Aorta (tissue), 5 donors: ENCODE measurements at places on chromosomes 2 and 18.

DNA sequence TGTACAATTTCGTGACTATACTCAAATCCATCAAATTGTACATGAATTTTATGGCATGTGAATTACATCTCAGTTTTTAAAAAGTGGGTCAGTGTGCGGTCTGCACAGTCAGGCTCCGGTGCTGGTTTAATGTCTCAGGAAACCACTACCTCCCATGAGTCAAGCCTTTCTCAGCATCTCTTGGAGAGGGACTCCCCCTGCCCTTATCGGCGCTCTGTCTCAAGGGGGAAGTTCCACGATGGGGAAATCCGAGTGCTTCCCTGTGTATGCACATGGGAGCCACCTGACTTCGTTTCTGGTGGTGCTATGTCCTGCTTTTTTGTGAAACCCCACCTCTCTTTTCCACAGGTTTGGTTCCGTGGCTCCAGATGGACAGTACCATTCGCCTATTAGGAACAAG is 72.5 kb downstream of the ACOXL start:
- no peak for DNase-seq

DNA sequence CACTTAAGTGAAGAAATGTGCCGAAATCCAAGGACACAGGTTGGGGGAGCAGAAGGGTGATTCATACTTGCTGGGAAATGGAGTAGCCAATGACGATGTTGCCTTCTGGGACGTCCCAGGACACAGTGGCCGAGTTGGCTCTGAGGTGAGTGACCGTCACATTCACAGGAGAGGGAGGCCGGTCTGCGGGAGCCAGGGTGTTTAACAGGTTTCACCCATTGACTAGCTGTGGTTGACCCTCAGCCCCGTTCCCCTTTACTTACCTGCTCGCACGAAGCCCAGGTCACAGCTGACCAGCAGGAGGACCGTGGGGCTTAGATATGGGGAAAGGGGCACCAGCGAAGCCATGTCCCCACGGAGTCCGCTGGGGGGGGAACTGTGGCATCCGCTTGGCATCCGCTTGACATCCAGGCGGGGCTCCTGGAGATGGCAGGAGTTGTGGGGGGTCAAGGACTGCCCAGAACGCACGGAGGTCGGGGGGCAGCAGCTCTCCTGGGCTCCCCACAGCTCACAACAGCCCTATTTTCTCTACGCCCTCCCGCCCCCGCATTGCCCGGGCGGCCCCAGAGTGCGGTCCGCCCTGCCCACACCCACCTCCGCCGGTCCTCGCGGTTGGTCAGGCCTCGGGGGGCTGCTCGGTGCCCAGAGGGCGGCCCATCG is 586 bp downstream of the FNDC4 start:
- peak; percentile 67 for DNase-seq

GRCh38 chr2:54725343-54726099 is 2.1 kb downstream of the EML6 start:
- no peak for DNase-seq

- DNase-seq, result no peak
These were observed 20.7 kb upstream of the DNAH6 start for GRCh38 chr2:84495539-84496146.

DNA sequence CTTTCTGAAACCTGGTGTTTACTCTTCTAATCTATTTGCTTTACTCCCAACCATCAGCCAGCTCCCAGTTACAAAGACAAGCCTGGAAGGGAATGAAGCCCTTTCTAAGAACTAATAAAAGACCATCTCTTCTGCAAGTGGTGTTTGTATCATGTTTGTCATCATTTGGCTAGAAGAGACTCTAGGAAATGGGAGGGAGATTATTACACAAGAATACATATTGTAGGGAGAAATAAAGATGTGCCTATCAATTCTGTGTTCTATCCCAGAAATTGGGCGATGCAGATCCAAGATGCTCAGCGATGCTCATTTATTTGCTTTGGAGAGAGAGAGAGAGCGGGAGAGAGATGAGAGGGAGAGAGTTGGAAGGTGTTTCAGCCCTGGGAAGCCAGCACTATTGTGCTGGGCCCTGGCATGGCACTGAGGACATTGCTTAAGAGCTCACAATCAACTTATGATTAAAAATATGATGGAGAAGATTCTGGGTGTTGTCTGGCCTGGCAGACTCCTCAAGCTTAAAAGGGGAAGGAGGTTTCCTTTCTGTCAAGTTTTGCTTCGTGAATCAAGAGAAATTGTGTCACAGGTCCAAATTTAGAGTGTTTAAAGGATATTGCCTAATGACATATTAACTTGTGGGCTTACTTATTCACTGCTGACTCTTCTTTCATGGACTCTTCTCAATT is 41.8 kb upstream of the AFF3 start:
- DNase-seq, result no peak

- no peak for DNase-seq
These were observed 163.8 kb downstream of the SETBP1 start for GRCh38 chr18:44844486-44844885.

DNA sequence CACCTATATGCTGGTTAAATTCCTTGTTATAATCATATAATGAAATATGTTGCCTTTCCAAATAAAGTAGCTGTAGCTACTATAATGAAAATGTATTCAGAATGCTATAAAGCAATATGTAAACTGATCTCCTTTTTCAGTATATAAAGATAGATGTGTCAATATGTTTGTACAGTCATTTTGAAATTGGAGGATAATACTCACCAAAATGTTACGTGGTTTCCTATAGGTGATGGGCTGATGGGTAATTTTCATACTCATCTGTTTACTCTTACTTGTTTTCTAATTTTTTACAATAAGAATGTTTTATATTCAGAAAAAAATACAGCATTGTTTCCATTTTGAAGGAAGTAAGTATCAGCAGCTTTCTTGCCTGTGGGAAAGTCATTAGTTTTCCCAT is 70.2 kb downstream of the PRKRA start:
- no peak for DNase-seq

DNA sequence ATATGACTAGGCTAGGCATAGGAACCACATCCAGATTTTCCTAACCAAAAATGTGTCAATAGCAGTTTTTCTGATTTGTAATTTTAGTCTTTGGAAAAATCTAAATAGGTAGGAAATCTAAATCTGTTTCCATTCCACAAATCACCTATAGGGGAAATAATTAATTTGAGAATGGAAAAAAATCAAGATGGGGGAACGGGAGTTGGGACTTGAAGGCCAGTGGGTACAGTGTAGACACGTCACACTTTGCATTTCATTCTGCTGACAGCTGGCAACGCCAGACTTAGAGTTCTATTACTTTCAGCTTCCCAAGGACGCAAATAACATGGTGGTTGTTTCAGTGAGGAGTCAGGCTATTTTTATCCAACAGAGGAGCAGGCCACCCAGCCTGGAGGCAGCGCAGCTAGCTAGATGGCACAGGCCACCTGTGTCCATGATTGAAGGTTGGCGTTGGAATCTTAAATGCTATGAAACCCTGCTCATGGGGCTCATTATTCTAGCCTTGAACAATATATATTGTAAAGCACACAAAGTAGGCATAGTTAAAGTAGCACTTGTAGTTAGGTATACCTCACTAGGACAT is 23.4 kb downstream of the HNRNPA3 start:
- no peak for DNase-seq

- no peak for DNase-seq
These were observed 36.0 kb downstream of the KLHL29 start for GRCh38 chr2:23420840-23421476.

GRCh38 chr2:182259629-182260150 is 167.1 kb downstream of the PDE1A start:
- DNase-seq, result no peak
